Activated naive CD8-positive, alpha-beta T cell treated with anti-CD3 and anti-CD28 coated beads, Interleukin-2, amount 10 ng/mL, durations not matched to agents 7 days and 5 days (primary cell): ENCODE measurements at places on chromosomes 16 and 17. TPM values are rescaled to one million over a fixed set of nuclear protein-coding genes. Genes with fewer than 3 reads are reported as not detected.

- DNase-seq, result no peak
Measured at GRCh38 chr16:48903039-48903438, 293.1 kb upstream of the N4BP1 start.

- DNase-seq, result no peak
Measured at GRCh38 chr16:86503830-86504229, 6.5 kb upstream of the FOXF1 start.

- no peak for DNase-seq
Measured at GRCh38 chr17:50967795-50968194, 101.6 kb upstream of the TOB1 start.

DNA sequence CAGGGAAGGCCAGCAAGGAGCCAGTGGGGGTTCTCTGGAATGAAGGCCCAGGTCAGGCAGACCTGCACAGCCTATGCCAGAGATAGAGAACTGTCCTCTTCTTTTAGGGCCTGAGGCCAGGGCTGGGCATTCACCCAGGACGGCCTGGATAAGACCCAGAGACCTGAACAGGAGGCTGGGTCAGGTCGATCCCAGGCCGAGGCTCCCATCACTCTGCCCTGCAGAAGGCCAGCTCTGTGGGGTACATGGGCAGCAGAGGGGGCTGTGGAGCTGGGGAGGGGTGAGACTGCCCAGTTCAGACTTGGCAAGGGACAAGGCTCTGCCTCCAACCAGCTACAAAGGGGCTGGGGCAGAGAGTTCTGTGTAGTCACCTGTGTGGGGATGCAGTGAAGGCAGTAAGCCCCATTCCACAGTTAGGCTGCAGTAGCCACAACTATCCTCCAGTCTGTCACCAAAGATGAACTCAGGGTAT, 14.6 kb downstream of the HSD11B2 start:
- DNase-seq, result no peak

DNA sequence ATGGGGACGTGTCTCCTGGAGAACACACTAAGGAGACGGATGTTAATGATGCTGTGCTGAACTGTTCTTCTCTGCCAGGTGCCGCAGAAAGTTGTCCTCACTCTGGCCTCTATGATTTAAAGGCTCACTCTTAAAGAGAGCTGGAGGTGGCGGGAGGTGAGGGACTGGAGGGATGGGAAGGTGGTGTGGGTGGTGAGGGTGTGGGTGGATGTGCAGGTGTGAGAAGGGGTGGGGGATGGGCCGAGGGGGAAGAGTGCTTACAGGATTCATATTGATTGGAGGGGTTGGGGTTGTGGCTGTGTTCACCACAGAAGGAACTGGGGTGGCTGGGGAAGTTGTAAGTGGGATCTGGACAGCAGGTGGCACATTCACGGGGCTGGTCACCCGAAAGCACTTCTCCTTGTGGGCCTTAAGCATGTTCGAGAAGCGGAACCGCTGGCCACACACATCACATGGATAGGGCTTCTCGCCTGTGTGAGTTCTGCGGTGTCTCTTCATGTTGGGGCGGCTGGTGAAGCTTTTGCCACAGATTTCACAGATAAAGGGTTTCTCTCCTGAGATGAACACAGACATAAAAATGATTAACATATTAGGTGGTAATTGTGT, 63.6 kb downstream of the ZNF652 start:
- no peak for DNase-seq

- no peak for DNase-seq
Measured at GRCh38 chr17:8488901-8489300, 53.2 kb downstream of the NDEL1 start.

- DNase-seq, result no peak
Measured at GRCh38 chr17:49122566-49122965, 10.0 kb upstream of the B4GALNT2 start.

GRCh38 chr16:10325783-10326543, 59.9 kb upstream of the ATF7IP2 start:
- no peak for DNase-seq

DNA sequence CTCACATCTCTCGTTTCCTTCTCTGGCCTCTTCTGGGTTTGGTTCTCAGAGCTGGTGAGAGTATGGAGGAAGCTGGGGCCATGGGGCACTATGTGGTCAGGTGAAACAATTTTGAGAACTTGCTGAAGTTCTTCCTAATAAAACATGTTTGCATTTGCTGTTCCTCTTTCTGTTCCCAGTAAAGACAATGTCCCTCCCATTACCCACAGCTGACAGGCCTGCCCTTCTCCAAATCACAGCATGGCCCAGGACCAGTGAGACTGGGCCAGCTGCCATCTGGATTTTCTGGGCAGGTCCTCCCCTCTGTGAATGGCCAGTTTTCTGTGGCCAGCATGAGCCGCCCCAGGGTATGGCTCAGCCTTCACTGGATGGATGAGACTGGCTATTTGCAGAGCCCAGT, at the start of gene CD300H:
Gene CD300H (minus strand): TSS at position 113 of the 400 bp plus-strand sequence.
- DNase-seq, result no peak

GRCh38 chr16:52383640-52384292, 163.2 kb downstream of the TOX3 start:
- DNase-seq, result no peak

- DNase-seq, result no peak
Measured at GRCh38 chr17:21463204-21463661, 87.1 kb downstream of the KCNJ12 start.

- DNase-seq, result peak; percentile 54
Measured at GRCh38 chr17:49404361-49404760, 10.3 kb downstream of the PHB1 start.

DNA sequence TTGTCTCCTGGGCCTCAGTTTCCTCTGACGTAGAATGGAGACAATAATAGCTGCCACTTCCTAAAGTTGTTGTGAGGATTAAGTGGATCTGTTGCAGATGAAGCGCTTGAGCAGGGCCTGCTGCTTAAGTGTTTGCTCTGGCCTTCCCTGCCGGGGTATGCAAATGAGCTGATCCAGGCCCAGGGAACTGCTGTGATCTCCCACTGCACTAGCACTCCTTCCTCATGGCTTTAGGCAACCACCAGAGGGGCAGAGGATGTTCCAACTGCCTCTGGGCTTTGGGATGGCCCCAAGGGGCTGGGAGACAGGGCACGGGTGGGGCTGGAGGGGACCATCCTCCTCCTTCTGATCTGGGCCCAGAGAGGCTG, 6.2 kb downstream of the SBK1 start:
- DNase-seq, result no peak

GRCh38 chr16:78175287-78175686, 75.8 kb downstream of the WWOX start:
- DNase-seq, result no peak

- peak; percentile 43 for DNase-seq
Measured at GRCh38 chr17:57747221-57748017, 2.3 kb upstream of the CCDC182 start.

DNA sequence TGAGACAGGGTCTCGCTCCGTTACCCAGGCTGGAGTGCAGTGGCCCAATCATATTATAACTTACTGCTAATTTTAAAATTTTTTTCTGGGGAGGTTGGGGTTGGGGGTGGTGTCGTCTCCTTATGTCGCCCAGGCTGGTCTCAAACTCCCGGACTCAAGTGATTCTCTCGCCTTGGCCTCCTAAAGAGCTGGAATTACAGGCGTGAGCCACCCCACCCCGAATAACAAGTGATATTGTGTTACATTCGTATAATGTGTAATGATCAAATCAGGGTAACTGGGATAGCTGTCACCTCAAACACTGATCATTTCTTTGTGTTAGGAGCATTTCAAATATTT, 16.2 kb upstream of the KPNA2 start:
- DNase-seq, result no peak

DNA sequence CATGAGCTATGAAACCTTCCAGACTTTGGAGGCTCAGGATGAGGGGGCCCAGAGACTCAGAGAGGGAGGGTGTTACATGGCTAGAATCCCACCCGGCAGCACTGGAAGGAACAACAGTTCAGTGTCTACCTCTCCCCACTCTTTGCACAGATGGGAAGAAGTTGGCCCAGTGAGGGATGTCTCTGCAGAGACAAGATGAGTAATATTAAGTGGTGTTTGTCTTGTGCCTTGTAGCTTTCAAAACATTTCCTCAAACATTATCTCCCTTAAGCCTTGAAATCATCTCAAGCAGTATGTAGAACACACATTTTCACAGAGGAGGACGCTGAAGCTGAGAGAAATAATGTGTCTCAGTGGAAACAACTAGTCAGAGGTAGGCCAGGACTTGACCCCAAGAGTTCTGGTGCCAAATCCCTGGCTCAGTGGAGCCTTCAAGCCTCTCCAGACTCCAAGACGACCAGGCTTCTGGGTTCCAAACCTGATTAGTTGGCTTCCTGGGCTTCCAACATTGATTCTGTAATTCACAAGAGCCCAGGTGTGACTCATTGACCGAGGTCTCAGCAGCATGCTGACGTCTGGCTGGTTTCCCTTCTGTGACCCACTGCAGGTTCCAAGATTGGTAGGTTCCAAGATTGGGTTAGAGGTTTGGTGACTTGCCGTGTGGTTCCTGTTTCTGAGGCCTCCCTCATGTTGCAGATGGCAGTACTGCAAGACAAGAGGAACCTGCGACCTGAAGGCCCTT, 7.4 kb downstream of the RNF112 start:
- no peak for DNase-seq

DNA sequence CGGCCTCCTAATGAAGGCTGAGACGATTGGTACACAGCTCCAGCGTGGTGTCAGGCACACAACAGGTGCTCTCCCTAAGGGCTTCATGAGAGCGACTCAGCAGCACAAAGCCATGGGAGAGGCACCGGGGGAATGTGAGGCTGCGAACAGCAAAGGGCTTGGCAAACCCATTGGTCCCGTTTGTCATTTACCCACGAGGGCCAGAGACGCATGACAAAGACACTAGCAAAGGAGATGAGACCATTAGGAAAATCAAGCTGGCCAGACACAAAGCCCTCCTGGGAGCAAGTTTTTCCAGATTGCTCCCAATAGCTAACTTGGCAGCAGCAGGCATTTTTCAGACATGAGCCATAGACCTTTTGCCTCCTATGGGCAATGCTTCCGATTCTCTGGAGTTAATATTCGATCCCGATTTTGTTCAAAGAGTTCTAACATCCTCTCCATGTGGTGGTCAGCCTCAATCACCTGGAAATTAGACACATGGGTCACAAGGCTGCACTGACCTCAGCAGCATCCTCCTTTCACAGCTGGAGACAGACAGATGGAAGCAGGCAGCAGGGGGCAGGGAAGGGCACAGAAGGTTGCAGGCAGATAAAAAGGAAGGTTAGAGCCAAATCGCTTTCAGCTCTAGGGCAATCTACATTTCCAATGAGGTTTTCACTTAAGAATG, 38.2 kb downstream of the TK2 start:
- DNase-seq, result no peak

GRCh38 chr16:25192096-25192495, 24.7 kb upstream of the AQP8 start:
- no peak for DNase-seq

DNA sequence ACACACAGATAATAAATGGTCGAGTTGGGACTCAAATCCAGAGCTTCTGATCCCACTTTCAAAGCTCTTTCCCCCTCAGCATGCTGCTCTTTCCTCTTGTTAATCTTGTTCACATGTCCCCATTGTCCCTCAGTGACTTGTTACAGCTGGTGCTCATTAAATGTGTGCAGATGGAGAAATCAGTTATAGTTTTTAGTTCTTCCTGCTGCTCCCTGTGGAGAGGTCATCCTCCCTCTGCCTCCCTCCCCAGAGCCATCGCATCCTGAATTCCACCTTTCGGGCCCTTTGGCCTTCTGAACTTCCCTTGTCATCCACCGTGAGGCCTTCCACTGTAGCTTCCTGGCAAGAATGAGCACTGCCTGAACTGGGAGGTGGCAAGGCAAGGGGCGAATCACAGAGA, 179.6 kb downstream of the WSCD1 start:
- no peak for DNase-seq

- no peak for DNase-seq
Measured at GRCh38 chr17:82611140-82612058, 36.8 kb downstream of the WDR45B start.

DNA sequence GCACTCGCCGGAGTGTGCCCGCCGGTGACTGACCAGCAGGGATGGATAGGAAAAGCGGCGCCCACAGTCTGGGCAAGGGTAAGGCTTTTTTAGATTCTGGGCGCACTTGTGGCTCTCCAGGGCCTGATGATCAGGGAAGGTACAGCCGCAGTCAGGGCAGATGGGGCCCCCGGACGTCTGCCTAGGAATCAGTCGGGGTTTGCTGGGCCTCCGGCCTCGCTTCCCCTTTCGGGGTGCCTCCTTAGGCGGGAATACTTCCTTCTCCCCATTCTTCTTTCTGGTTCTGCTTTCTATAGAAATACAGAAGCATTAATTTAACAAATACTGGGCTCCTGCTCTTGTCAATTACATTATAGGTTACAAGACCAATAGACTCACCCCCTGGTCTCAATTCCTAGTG, 5.0 kb downstream of the ZNF689 start:
- no peak for DNase-seq

DNA sequence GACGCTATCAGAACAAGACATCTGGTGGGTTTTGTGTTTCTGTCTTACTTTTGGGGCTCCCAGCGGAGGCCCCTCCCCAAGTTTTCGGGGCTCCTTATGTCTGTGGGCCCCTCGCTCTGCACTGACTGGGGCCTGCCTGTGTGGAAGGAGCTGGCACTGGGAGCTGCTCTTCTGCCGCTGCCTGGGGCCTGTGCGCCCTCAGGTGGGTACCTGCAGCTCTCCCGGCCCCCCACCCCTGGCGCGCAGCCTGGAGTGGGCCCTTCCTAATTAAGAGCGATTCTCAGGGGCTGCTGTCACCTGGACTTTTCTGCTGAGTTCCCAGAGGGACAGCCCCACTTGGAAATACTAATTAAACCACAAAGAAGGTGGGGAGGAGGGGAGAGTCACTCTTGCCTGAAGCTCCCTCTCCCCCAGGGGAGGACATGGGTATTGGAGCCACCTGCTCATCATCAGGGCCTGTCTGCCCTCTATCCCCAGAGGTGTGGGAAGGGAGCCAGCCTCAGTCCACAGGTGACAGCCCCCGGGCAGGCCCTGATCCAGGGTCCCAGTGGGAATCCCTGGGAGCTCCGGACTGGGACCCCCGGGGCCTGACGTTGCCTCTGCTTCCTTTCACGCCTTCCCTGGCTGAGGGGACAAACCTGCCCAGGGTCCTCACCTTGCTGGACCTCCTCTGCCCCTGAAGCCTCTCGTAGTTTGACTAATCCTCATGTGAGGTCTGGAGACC, 36.5 kb downstream of the GSE1 start:
- no peak for DNase-seq

DNA sequence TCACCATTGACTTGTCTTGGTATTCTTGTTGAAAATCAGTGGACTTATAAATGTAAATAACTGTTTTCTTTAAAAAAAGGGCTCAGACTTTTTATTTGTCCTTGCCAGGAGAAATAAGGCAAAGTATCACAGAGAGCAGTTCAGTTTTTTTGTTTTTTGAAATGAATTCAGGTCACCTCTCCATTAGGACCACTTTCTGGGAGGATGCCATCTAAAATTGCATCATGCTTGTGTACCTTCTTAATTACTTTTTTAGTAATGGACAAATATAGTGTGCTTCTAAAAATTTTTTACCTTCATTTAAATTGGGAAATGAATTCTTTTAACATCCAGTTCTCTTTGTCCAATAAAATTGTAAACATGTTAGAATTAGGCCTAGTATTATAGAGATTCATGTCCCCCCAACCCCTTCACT, 210.0 kb downstream of the BCAS3 start:
- no peak for DNase-seq

Gene LHX1
- total RNA-seq, result not detected

Gene MT4
- total RNA-seq, result not detected

Gene HOXB7
- 0.80 TPM for total RNA-seq

Gene TP53TG3
- not detected for total RNA-seq
